ENCODE measurements at places on chromosomes 16 and 17. TPM values are rescaled to one million over a fixed set of nuclear protein-coding genes. Genes with fewer than 3 reads are reported as not detected.

Gene HLF
- 19.5 TPM for total RNA-seq

Gene EFNB3
- total RNA-seq = not detected

Gene KLHL10
- not detected for total RNA-seq

Gene DHRS7C
- total RNA-seq = not detected

Gene CCL3
- total RNA-seq = 3.6 TPM

Gene NACA2
- total RNA-seq = not detected

Gene ATAD5
- total RNA-seq = 1.5 TPM

DNA sequence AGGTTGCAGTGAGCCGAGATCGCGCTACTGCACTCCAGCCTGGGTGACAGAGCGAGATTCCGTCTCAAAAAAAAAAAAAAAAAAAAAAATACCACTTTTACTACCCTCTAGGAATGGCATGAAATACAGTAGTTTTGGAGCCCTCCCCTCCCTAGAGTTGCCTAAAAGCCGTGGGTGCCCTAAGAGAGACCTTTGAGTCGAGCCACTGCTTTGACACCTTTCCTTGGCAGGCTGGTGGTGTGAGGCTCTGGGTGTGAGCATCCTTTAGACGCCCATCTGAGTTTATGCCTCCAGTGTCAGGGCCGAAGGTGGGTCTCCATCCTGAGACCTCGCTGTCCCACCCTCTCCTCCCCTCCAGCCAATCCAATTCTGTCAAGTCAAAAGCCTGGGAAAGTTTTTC lies 46.2 kb downstream of the RAP1GAP2 start:
- DNase-seq = no peak

- peak; percentile 69 for DNase-seq
Measured at GRCh38 chr17:38982858-38983746, 15.9 kb upstream of the FBXO47 start.

DNA sequence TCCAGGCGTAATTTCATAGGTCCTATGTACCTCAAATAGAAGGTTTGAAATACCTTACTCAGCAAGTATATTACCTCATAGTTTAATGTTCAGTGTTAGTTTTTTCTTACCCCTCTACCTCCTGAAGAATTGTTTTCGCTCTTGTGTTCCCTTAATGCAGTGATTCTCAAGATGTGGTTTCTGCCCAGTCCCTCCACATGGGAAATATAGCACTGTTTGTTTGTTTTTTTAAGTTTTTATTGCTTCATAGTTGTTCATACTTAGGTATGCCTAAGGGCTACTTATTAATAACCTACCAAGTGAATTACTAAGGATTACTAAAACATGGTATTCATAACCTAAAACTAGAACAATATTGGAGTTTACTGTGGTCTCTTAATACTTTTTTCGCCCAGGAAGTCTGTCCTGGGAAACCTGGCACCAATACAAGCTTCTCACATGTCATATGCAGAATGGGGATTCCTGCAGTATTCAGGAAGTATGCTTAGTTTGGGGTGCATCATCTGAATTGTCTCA lies 5.0 kb downstream of the RSPRY1 start:
- DNase-seq = no peak

DNA sequence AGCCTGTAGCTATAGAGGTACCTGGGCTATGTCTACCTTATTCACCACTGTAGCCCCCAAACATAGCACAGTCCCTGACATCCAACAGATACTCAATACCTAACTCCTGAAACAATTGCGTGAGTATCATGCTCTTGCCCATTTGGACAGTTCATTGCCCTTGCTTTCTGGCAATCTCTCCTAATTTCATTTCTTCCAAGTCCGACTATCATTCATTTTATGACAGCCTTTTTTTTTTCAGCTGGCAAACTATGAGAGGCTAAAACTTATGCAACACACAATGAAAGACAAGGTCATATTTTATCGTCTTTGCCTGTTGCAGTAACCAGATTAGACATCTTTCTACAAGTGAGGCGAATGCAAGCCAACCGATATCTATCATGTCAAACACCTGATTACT lies 169.2 kb downstream of the RBFOX1 start:
- DNase-seq = no peak

- DNase-seq = no peak
Measured at GRCh38 chr16:12545792-12546342, 257.8 kb downstream of the CPPED1 start.

GRCh38 chr16:73074382-73074781 lies 26.5 kb upstream of the ZFHX3 start:
- DNase-seq = no peak

DNA sequence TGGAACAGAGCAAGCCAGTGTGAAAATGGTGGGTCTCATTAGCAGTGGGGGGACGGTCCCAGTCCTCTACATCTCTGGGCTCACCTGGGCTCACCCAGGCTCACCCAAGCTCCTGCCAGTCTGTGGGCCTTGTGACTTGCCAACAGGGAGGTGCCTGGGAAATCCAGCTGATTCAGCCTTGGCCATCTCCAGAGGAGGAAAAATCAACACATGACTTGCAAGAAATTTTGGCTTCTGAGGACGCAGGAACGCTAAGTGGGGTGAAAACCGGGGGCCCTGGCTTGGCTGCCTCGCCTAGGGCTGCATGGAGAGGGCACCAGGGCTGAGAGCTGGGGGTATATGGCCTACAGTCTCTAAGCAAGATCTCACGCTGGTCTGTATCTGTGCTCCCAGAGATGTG lies 47.7 kb downstream of the VAC14 start:
- no peak for DNase-seq

DNA sequence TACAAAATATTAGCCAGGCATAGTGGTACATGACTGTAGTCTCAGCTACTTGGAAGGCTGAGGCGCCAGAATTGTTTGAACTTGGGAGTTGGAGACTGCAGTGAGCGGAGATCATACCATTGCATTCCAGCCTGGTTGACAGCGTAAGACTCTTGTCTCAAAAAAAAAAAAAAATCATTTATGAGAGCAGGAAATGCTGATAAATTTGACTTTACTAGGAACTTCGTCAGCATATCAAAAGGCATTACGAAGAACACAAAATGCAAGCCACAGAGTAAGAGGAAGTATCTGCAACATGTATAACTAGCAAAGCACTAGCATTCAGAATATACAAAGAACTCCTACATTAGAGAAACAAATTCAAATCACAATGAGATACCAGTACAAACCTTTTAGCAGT lies 279.3 kb downstream of the ZFHX3 start:
- no peak for DNase-seq

Data from tibial nerve (tissue), 4 donors.